Sigmoid colon (tissue), 7 donors: ENCODE measurements at places on chromosomes 6 and 20. TPM values are rescaled to one million over a fixed set of nuclear protein-coding genes. Genes with fewer than 3 reads are reported as not detected.

- no peak for DNase-seq
- H3K4me3 ChIP-seq = no peak overlapping the region
- H3K4me1 ChIP-seq = no peaks in the 10 kb centered on the region
These were observed 95.2 kb downstream of the KIF13A start for GRCh38 chr6:17892097-17892686.

The SLC32A1 gene
- total RNA-seq = not detected

DNA sequence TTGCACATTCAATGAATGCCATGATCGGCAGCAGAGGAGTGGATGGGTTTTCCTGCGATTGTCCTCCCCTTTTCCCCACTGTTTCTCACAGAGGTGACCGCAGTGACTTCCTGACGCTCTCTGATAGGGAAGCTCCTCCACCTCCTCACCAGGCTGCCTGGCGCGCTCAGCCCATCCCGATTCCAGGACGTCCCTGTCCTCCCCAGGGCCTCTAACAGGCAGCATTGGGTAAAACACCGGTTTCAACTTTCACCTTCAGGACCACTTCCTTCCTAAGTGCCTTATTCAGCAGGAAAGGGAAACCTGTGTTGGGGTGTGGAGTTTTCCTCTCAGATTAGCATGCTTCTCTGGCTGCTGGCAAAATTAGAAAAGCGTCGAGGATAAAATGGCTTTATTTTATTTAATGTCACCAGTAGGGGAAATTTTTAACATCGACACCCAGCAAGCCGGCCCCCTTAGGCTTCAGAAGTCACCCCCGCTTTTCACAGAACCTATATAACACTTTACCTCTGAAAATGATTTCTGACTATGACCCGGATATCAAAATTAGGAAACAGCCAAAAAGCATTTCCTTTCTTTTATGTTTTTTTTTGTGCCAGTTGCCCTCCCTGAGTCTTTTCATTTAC, 570.4 kb upstream of the GJE1 start:
- H3K4me3 ChIP-seq = peak overlapping the region; percentile 4
- no peaks in the 10 kb centered on the region for H3K27me3 ChIP-seq
- peak; percentile 62 for DNase-seq
- peaks cover 12% of the 10 kb centered on the region for H3K4me1 ChIP-seq
- H3K36me3 ChIP-seq = no peaks in the 10 kb centered on the region

GRCh38 chr6:163725008-163725941, 310.8 kb downstream of the QKI start:
- no peaks in the 10 kb centered on the region for H3K4me1 ChIP-seq
- no peak overlapping the region for H3K4me3 ChIP-seq
- no peaks in the 10 kb centered on the region for H3K27me3 ChIP-seq

DNA sequence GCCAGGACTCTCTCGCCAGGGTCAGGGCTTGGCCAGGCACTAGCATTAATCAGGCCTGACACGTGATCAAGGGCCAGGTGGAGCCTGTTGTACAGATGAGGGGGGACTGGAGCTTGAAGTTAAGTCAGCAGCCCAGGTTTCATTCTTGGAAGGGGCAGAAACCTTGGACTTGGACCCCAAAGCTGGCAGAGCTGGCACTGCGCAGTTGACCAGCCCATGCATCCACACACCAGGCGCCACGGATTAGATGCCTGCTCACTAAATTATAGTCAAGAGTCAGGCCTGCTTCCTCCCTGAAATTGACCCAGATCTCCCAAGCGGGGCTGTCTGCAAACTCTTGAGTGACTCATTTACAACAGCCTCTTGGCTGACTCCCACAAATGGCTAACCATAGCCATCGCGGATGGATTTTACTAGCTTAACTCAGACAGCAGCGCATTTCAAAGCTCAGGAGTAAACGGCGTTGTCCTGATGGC, 4.1 kb upstream of the TAF4 start:
- no peaks in the 10 kb centered on the region for H3K36me3 ChIP-seq
- H3K27ac ChIP-seq = peak overlapping the region; percentile 63
- H3K27me3 ChIP-seq = no peaks in the 10 kb centered on the region

The PAX1 gene
- not detected for total RNA-seq

The TOX2 gene
- 1.7 TPM for total RNA-seq

- no peak overlapping the region for H3K4me3 ChIP-seq
- H3K4me1 ChIP-seq = peaks cover 8% of the 10 kb centered on the region
- no peaks in the 10 kb centered on the region for H3K36me3 ChIP-seq
- no peaks in the 10 kb centered on the region for H3K27me3 ChIP-seq
- H3K27ac ChIP-seq = no peak overlapping the region
These were observed 118.0 kb downstream of the RFPL4B start for GRCh38 chr6:112464901-112465665.

DNA sequence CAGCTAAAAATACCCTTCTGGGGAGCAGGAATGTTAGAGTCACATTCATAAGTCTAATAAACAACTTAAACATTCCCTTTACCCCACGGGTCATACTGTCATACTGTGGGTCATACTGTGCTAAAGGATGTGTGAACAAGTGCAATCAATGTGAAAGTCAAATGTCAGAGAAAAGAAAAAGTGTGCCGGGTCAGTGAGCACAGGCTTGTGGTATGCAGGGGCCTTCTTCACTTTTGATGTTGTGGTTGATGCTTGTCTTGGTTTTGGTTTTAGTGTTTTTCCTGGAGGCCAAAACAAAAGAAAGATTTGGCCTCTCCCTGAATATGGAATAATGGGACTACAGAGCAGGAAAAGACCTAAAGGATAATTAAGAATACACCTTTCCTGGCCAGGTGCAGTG, 267.9 kb upstream of the PLN start:
- no peak for DNase-seq
- no peak overlapping the region for H3K4me3 ChIP-seq
- H3K36me3 ChIP-seq = no peaks in the 10 kb centered on the region
- no peak overlapping the region for H3K27ac ChIP-seq
- no peaks in the 10 kb centered on the region for H3K27me3 ChIP-seq
- peaks cover 11% of the 10 kb centered on the region for H3K4me1 ChIP-seq

The C20orf96 gene
- 3.4 TPM for total RNA-seq

DNA sequence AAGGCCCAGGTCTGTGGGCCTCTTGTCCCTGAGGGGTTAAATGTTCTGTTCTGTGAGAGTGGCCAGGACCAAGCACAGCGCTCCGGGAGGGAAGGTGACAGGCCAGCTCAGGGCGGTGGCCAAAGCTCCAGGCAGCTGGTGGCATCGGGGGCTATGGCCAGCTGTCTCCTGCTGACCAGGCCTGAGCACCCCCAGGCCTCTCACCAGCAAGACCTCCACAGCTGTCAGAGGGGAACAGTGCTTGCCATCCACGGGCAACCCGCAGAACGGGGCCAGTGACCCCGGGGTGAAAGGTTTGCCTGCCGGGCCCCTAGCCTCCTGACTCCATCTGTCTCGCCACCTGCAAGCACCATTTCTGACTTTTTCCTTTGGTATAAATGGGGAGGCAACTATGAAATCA, 46.0 kb downstream of the EYA2 start:
- H3K27me3 ChIP-seq = no peaks in the 10 kb centered on the region
- peaks cover 8% of the 10 kb centered on the region for H3K4me1 ChIP-seq
- no peaks in the 10 kb centered on the region for H3K36me3 ChIP-seq

The VGLL2 gene
- total RNA-seq = not detected

The RHAG gene
- total RNA-seq = not detected

GRCh38 chr6:88728756-88729155, 234.7 kb downstream of the RNGTT start:
- H3K4me3 ChIP-seq = no peak overlapping the region
- no peaks in the 10 kb centered on the region for H3K4me1 ChIP-seq
- DNase-seq = no peak
- no peak overlapping the region for H3K27ac ChIP-seq
- H3K36me3 ChIP-seq = no peaks in the 10 kb centered on the region
- no peaks in the 10 kb centered on the region for H3K27me3 ChIP-seq

The F13A1 gene
- total RNA-seq = 120 TPM

DNA sequence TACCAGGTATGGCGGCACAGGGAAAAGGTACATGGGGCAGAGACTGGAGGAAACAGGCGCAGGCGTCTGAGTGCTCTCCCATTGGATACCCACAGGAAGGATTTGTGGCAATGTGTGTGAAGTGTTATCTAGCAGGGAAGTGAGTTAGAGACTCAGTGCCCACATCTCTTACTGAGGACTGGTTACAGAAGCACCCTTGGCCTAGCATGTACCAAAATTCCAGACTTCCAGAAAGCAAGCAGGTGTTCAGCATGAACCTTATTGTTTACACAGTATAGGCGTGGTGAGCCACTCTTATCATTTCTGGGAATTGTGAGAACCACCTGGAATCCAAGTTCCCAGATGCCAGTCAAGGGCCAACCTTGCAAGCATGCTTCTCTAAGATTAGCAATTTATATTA, 14.2 kb downstream of the MANBAL start:
- H3K27me3 ChIP-seq = no peaks in the 10 kb centered on the region
- H3K4me1 ChIP-seq = peaks cover 34% of the 10 kb centered on the region
- DNase-seq = peak; percentile 25
- peaks cover 11% of the 10 kb centered on the region for H3K36me3 ChIP-seq

GRCh38 chr6:39731565-39731964, 6.4 kb upstream of the KIF6 start:
- no peaks in the 10 kb centered on the region for H3K27me3 ChIP-seq
- no peak for DNase-seq
- no peak overlapping the region for H3K27ac ChIP-seq
- H3K36me3 ChIP-seq = no peaks in the 10 kb centered on the region
- no peak overlapping the region for H3K4me3 ChIP-seq
- H3K4me1 ChIP-seq = no peaks in the 10 kb centered on the region

- DNase-seq = no peak
- H3K27me3 ChIP-seq = no peaks in the 10 kb centered on the region
- no peak overlapping the region for H3K27ac ChIP-seq
- H3K4me1 ChIP-seq = peaks cover 4% of the 10 kb centered on the region
- no peaks in the 10 kb centered on the region for H3K36me3 ChIP-seq
These were observed 64.0 kb upstream of the LRRC1 start for GRCh38 chr6:53730767-53731166.

The FRK gene
- 0.27 TPM for total RNA-seq

- H3K27ac ChIP-seq = no peak overlapping the region
- no peak for DNase-seq
- H3K36me3 ChIP-seq = no peaks in the 10 kb centered on the region
- H3K4me3 ChIP-seq = no peak overlapping the region
- H3K4me1 ChIP-seq = no peaks in the 10 kb centered on the region
- H3K27me3 ChIP-seq = no peaks in the 10 kb centered on the region
These were observed 192.0 kb downstream of the PREX1 start for GRCh38 chr20:48635791-48636267.

DNA sequence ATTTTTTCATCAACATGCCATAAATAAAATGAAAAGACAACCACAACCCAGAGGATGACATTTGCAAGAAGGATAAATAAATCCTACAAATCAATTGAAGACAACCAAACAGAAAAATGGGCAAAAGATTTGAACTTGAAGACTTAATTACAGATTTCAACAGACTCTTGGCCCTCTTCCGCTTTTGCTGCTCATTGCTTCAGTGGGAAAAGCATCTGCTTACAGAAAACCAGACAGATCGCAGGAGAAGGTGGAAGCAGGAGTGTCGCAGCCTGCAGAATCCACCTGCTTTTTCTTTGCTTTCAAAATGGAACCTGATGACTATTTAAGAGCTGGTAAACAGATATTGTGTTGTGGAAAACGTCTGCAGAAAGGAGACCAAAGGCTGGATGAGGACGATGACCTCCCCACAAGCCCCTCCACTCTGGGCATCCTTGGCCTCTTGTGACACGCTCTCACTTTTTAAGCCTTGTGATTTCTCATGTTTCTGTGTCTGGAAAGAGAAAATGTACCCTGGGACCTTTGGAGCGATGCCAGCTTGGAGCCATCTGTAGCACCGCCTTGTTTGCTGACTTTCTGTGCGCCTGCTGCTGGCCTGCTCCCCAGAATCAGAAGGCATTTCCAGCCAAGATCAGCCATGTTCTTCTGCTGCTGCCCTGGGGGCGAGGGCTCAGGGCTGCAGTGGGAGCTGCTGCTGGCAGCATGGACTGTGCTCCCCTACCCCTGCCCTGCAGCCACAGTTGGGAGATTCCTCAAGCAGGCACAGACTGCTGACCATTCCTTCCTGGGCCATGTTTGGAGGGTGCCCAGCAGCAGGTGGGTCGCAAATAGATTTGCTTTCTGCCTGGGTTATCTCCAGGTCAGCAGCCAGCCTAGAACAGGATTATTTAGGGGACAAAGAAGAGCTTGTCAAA, 3.6 kb upstream of the CSTL1 start:
- no peaks in the 10 kb centered on the region for H3K36me3 ChIP-seq
- no peak for DNase-seq
- no peaks in the 10 kb centered on the region for H3K27me3 ChIP-seq
- no peak overlapping the region for H3K27ac ChIP-seq
- H3K4me3 ChIP-seq = no peak overlapping the region

The FLOT1 gene
- 206 TPM for total RNA-seq

DNA sequence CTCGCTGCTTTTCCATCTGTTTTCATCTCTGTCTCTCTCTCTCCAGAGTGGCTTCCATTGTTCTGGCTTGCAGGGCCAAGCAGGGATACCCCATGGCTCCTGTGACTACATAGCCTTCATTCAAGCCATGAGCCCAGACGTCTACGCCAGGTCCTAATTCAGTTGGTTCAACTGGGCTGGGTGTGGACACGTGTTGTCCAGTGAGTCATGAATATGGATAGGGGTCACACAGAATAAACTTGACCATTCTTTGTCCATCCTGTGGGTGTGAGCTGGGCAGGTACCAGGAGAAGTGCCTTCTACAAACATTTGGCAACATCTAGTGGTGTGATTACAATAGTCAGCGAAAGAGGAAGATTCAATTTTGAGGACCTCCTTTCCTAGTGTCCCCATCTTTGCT, 96.9 kb upstream of the ARMC2 start:
- peaks cover 29% of the 10 kb centered on the region for H3K4me1 ChIP-seq
- no peaks in the 10 kb centered on the region for H3K36me3 ChIP-seq
- H3K27me3 ChIP-seq = no peaks in the 10 kb centered on the region
- DNase-seq = no peak

- no peak for DNase-seq
- no peak overlapping the region for H3K27ac ChIP-seq
- H3K27me3 ChIP-seq = no peaks in the 10 kb centered on the region
- H3K36me3 ChIP-seq = no peaks in the 10 kb centered on the region
- peaks cover 18% of the 10 kb centered on the region for H3K4me1 ChIP-seq
These were observed 51.4 kb downstream of the PPP1R14C start for GRCh38 chr6:150194195-150194594.

GRCh38 chr6:11706171-11706570, 72.4 kb downstream of the ADTRP start:
- no peaks in the 10 kb centered on the region for H3K36me3 ChIP-seq
- H3K4me1 ChIP-seq = peaks cover 12% of the 10 kb centered on the region
- H3K27me3 ChIP-seq = no peaks in the 10 kb centered on the region
- no peak overlapping the region for H3K4me3 ChIP-seq
- no peak for DNase-seq

DNA sequence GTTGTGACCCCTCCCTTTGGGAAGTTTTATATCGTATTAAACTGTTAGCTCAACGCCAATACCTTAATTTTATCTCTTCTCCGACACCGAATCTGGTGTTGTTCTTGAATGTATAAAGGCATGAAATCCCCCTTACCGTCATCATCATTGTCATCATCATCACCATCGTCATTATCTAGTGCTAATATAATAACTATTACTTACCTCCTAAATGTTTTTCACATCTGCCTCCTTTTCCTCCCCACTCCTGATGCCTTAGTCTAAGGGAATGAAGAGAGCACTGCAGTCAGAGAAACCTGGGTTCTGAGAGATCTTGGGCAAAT, 677 bp upstream of the ZBTB24 start:
- no peaks in the 10 kb centered on the region for H3K27me3 ChIP-seq
- H3K4me1 ChIP-seq = peaks cover 35% of the 10 kb centered on the region
- DNase-seq = no peak
- H3K4me3 ChIP-seq = peak overlapping the region; percentile 100
- peak overlapping the region; percentile 90 for H3K27ac ChIP-seq

GRCh38 chr6:89610149-89610642, 28.4 kb downstream of the LYRM2 start:
- no peaks in the 10 kb centered on the region for H3K4me1 ChIP-seq
- no peaks in the 10 kb centered on the region for H3K27me3 ChIP-seq
- H3K27ac ChIP-seq = no peak overlapping the region
- no peak overlapping the region for H3K4me3 ChIP-seq
- no peaks in the 10 kb centered on the region for H3K36me3 ChIP-seq
